ENCODE measurements at places on chromosomes 3 and 15.

DNA sequence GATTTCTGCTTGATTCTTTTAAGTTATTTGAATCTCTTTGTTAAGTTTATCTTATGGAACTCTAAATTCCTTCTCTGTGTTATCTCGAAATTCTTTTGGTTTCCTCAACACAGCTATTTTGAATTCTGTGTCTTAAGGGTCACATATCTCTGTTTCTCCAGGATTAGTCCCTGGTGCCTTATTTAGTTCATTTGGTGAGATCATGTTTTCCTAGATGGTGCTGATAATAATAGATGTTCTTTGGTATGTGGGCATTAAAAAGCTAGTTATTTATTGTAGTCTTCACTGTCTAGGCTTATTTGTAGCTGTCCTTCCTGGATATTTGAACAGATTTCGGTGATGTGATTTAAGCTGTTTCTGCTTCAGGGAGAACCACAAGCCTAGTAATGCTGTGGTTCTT, 615.6 kb upstream of the NECTIN3 start:
- no peak for DNase-seq

DNA sequence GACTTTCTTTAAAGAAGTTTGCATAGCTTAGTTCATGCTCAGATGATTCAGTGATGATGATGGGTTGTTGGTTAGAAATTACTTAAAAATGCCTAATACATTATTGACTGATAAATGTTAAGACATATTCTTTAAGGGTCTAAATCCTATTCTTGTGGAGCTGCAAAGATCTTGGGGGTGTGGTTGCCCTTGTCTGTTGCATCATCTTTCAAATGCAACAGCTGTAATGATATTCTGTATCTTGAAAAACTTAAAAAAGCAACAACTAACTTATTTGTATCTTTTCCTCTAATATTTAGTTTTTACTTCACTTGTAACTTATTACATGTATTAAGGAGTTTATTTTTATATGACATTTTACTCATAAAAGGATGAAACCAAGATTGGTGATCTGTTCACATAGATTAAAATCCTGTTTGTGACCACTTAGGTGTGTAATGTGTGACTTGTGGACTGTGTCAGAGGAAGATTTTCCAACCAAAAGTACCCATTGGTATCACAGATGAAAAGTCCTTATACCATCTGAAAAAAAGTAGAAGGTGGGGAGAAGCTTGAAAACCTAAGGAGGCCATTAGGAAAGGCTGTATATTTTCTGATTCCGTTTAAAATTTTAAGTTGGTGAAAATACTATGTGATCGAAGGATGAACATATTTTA, 142.8 kb downstream of the IGF1R start:
- no peak for DNase-seq

DNA sequence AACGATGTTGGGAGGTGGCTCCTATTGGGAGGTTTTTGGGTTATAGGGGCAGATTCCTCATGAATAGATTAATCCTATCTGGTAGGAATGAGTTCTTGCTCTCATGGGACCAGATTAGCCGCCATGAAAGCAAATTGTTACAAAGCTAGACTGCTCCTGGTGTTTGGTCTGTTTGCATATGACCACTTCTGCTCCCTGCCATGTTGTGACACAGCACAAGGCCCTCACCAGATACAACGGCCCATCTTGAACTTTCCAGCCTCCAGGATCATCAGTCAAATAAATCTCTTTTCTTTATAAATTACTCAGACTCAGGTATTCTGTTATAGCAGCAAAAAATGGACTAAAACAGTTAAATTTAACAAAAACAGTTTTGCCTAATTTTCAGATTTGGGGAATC, 34.4 kb downstream of the TRIM42 start:
- no peak for DNase-seq

DNA sequence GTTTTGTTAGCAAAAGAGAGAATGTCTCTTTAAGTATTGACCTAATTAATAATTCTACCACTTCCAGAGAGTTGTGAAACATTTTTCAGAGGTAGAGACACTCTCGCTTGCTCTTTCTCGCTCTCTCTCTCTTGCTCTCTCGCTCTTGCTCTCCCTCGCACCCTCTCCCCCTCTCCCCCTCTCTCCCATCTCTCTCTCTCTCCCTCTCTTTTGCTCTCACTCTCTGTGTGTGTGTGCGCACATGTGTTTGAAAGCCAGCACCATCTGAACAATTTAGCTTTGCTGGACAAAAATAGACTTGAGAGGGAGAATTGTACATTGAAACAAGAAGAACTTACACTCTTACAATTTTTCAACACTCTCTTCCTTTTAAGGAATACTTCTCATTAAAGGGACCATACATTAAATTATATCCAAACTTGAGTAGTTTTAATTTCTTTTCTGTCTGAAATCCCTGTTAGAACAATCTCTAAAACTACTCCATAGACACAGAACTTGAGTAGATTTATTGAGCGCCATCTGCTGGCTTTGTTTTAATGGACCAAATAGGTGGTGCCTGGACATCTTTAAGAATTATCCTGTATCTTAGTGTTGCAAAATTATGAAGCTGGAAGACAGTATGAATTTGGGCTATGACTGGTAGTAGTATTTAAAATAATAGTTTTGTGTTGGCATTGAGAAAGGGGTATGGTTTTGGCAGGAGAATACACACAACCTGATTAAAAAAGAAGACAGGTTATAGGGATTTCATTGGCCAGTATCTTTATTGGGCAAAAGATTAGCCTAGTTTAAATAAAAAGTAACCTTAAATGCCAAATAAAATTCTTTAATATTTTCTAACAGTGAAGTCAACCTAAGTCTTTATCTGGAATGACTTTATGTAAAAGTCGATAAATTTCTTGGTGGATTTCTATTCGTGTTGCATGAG, 124.6 kb downstream of the AKAP13 start:
- DNase-seq: no peak

Measured in ELF-1 (cell line).